GDM1 (cell line): ENCODE measurements at places on chromosomes 6 and 20.

DNA sequence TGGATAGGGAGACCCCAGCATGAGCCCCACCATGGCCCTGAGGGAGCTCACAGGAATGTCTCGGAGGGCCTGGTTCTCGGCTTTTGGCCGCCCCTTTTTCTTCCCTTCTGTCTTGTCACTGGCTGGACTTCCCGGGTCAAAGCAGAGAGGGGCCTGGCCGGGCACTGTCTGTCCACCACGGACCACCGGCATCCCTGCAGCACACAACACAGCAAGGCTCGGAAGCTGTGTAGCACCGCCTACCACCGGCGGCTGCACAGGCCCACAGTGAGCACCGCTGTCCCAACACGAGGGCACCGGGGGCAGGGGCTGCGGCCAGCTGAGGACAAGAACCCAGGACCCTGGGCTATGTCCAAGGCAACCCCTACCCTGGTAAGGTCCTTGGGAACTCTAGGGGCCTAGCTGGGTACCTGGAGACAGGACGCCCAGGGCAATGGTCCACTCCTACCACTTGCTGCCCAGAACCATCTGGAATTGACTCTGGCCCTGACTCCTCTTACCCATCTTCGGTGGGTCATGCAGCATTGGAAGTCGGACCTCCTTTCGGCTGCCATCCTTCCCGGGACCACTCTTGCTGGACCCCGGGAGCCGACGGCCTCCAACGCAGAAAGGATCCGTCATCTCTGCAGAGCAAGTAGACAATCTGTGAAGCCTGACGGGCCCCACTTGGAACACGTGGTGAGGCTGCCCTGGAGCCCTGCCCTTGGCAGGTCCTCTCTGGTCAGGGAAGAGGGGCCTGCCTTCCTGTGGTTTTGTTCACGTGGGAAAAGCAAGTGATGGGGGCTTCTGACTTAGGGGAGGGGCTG, 2.2 kb downstream of the ZNF512B start:
- DNase-seq, result no peak

- no peak for DNase-seq
Observed at GRCh38 chr6:22363714-22364239, 66.9 kb upstream of the PRL start.

DNA sequence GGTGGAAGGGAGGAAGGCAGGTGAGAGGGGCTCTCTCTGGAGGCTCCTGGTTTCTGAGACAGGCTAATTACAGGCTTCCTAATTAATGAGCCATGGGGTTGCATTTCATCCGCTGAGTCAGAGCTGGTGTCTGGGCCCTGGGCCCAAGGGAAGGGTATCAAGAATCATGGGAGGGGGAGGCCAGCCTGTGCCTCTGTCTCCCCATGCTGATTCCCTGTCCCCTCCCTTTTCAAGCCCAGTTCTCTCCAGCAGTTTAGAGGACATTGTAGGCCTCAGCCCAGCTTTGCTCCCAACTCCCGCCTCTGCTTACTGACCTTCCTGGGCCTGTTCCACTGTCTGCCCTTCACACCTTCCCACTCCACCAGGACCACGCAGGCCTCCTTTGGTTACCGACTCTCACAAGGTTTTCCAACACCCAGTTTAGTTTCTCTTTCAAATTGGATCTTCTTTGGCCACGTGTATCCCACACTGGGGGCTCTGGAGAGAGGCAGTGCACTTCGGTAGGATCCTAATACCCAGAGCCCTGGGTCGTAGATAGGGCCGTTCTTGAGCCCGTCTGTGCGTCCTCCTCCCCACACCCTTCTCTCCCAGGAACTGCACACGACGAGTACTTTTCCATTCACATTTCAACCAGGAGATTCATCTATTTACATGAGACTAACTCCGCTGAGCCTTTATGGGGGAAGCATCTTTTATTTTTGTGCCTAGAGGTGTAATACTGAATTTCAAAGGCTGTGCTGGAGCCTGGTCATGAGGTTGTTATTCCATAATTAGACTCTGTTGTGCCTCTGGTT, 18.2 kb upstream of the AVP start:
- DNase-seq, result no peak

DNA sequence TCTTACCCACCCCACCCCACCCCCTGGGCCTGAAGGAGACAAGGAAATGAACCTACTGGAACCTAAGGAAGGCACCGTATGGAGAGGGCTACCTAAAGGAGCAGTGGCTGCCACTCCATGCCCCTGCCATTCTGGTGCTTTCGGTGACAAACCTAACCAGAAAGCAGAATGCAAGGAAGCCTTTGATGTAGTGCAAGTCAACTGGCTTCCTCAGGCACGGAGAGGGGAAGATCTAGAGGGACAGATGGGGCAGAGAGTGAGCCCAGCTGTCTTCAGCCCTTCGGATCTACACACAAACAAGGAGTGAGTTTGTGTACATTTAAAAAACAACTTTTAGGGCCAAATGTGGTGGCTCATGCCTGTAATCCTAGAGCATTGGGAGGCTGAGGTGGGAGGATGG, 39.5 kb downstream of the PPP1R16B start:
- no peak for DNase-seq

- DNase-seq, result no peak
Observed at GRCh38 chr6:15131651-15132061, 114.2 kb upstream of the JARID2 start.

DNA sequence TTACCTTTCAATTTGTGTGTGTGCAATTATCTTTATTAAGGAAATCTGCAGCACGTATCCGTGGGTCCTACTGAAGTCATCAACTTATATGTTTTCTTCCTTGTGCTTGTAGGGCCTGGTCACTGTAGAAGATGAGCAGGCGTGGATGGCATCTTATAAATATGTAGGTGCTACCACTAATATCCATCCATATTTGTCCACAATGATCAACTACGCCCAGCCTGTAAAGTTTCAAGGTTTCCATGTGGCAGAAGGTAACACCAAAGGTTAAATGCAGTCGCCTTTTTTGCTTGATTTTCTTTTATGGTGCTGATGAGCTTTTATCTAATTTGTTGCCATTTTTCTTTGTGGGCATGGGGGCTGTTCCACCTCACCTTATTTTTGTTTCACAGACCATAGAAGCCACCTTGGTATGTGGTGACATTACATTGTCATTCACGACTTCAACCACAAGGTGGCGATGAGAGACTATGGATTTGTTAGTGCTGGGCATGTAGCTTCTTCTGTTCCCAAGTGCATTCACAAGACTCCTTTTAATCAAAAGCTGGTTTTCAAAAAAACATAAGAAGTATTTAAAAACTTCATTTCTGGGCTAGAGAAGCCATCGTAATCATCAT, 106.5 kb upstream of the LAMP5 start:
- peak; percentile 11 for DNase-seq
